NCI-H460 (cell line): ENCODE measurements at places on chromosomes 1 and 21.
A peak's percentile ranks its signal among the peaks of the same experiment; 100 is the strongest.

DNA sequence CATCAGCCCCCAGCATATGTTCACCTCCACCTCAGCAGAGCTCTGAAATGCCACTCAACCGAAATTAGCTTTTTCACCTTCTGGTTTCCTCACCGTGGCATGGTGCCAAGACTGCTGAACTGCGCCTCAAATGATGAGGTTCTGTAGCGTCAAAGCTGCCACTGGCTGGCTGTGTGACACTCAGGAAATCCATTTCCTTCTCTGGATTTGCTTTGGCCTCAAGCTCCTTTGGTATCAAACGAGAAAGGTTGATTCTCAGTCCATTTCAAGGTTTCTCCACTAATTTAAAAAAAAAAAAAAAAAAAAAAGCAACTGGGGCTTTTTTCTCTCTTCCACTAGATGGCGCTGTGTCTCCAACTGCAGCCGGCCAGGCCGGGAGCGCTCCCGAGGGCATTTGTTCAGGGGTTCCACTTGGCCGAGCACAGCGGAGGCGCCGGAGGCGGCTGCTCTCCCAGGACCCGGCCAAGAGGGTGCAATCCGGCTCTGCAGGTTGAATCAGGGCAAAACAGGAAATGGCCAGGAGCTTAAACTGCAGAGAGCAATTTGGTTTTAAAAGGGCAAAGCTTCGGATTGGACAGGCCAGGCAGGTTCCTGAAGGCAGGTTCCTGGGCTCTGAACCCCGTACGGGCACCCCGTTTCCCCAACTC is 26.5 kb upstream of the PLA2G2C start:
- DNase-seq = peak; percentile 36

- no peak for DNase-seq
Observed at GRCh38 chr1:62325081-62325480, 5.8 kb upstream of the KANK4 start.

DNA sequence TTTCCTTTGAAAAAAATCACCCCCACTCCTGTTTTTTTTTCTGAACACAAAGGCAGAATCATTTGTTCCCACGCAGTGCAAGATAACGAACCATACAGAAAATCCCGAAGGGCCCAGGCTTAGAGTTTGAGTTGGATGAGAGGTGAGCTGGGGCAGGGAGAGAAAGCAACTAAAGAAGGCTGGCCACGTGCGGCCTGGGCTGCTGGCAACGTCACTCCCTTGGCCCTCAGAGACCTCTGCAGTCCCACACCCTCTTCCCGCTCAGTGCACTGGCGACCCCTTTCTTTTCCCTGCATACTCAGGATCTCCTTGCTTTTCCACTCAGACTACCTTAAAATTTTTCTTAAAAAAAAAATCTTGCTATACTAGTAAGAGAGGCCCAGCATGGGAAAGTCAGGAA is 28.2 kb upstream of the CRNN start:
- no peak for DNase-seq

DNA sequence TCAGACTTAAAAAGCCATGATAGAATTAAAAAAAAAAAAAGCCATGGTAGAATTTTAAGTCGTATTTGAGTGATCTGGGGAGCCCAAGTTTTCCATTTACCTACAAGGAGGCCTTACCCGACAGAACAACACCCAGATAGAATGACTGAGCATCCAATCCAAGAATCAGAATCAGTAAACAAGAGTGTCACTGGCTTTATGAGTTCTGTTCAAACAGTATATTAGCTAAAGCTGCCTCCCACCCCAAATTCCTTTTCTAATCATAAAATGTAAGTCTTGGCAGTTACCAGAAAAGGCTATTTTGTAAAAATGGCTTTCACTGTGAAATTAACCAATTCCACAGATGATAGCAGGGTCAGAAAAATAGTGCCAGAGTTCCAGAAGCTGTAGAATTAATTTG is 1.2 kb downstream of the GTF2B start:
- no peak for DNase-seq

- peak; percentile 95 for DNase-seq
Observed at GRCh38 chr1:225772323-225772768, 5.3 kb upstream of the SRP9 start.

- no peak for DNase-seq
Observed at GRCh38 chr1:110875216-110875731, 2.3 kb downstream of the CD53 start.
